Skin of body (tissue), 3 donors: ENCODE measurements at places on chromosomes 1 and 21. TPM values are rescaled to one million over a fixed set of nuclear protein-coding genes. Genes with fewer than 3 reads are reported as not detected.

HUNK gene
- total RNA-seq, result 5.5 TPM

FCRLA gene
- 0.30 TPM for total RNA-seq

MPL gene
- 0.10 TPM for total RNA-seq

LIN28A gene
- not detected for total RNA-seq

SMIM12 gene
- total RNA-seq, result 8.0 TPM

STRIP1 gene
- total RNA-seq, result 41.3 TPM

CADM3 gene
- total RNA-seq, result 1.2 TPM

LINGO4 gene
- total RNA-seq, result 0.10 TPM

SETDB1 gene
- 36.5 TPM for total RNA-seq

NTRK1 gene
- total RNA-seq, result 0.20 TPM

OR2T29 gene
- not detected for total RNA-seq

CFHR3 gene
- total RNA-seq, result 0.39 TPM

OR6N1 gene
- not detected for total RNA-seq

LCK gene
- 1.2 TPM for total RNA-seq

CPT2 gene
- total RNA-seq, result 10.6 TPM

ZNF695 gene
- total RNA-seq, result 1.7 TPM

KRTAP10-3 gene
- not detected for total RNA-seq

CLCA2 gene
- total RNA-seq, result 32.0 TPM

SPRR2F gene
- not detected for total RNA-seq

HES3 gene
- total RNA-seq, result not detected

PLA2G4A gene
- total RNA-seq, result 24.3 TPM

DIRAS3 gene
- total RNA-seq, result 1.4 TPM

NBPF14 gene
- 54.4 TPM for total RNA-seq

FCN3 gene
- not detected for total RNA-seq

ZNF648 gene
- 0.89 TPM for total RNA-seq

PALMD gene
- 58.0 TPM for total RNA-seq

IQCC gene
- 3.5 TPM for total RNA-seq

GABPB2 gene
- total RNA-seq, result 14.0 TPM

C1QB gene
- total RNA-seq, result 14.1 TPM

WNT2B gene
- 4.7 TPM for total RNA-seq

PINK1 gene
- 33.5 TPM for total RNA-seq

TSPEAR gene
- 4.1 TPM for total RNA-seq

ASH1L gene
- total RNA-seq, result 46.6 TPM

OR10Z1 gene
- not detected for total RNA-seq

CCDC17 gene
- total RNA-seq, result 0.79 TPM

TRPM2 gene
- total RNA-seq, result 1.8 TPM

KIF21B gene
- total RNA-seq, result 1.6 TPM

RGSL1 gene
- total RNA-seq, result not detected

GREM2 gene
- 5.6 TPM for total RNA-seq

OR4F29 gene
- not detected for total RNA-seq

CELA3A gene
- total RNA-seq, result not detected

PPFIA4 gene
- 4.2 TPM for total RNA-seq

SAMD13 gene
- 1.7 TPM for total RNA-seq

NRIP1 gene
- total RNA-seq, result 41.2 TPM

TPRG1L gene
- total RNA-seq, result 16.5 TPM

RAB25 gene
- total RNA-seq, result 31.7 TPM

RIPPLY3 gene
- 0.20 TPM for total RNA-seq

PTGFR gene
- total RNA-seq, result 28.6 TPM

CSMD2 gene
- 2.4 TPM for total RNA-seq

GBP4 gene
- 1.6 TPM for total RNA-seq

SELP gene
- total RNA-seq, result 1.4 TPM

ATAD3C gene
- 0.39 TPM for total RNA-seq

HPCA gene
- not detected for total RNA-seq
